DND-41 (cell line): ENCODE measurements at places on chromosomes 5 and 9.

DNA sequence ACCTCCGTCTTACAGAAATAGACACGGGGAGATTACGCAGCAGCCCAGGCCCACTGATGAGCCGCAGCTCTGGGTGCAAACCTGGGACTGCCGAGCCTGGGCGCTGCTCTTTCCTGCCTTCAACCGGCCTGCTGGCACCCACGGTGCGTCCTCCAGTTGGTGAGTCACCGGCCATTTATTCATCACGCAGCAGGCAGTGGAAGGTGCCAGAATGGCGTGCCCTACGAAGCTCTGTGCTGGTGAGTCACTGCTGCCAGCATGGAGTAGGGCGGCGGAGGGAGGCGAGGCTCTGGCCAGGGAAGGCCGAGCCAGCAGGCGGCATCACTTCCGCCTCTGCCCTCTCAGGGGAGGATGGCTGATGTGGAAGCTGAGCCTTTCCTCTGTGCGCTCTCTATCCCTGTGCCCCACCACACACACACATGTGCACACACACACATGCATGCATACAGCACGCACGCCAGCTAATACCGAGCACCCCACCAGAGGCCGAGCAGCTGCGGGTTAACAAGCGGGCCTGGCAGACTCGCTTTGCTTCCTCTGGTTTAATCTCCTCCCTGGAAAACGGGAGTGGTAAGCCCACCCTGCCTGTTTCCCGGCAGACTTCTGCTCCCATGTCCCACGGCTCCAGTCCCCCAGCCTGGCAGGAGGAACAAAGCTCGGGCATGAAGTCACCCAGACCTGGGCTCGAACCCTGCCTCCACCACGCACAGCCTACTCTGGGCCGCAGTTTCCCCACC is 39.2 kb downstream of the OLFM1 start:
- DNase-seq = no peak

GRCh38 chr5:9479361-9479760 is 66.5 kb downstream of the SEMA5A start:
- DNase-seq = no peak

DNA sequence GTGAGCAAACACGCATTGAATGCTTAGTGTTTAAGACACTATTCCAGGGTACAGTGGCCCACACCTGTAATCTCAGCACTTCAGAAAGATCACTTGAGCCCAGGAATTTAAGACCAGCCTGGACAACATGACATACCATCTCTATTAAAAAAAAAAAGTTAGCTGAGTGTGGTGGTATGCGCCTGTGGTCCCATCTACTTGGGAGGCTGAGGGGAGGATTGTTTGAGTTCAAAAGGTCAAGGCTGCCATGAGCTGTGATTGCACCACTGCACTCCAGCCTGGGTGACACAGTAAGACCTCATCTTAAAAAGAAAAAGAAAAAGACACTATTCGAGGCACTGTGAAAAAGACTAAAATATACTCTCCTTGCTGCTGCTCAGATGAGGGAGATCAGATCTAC is 240.7 kb downstream of the NR3C1 start:
- DNase-seq = no peak

DNA sequence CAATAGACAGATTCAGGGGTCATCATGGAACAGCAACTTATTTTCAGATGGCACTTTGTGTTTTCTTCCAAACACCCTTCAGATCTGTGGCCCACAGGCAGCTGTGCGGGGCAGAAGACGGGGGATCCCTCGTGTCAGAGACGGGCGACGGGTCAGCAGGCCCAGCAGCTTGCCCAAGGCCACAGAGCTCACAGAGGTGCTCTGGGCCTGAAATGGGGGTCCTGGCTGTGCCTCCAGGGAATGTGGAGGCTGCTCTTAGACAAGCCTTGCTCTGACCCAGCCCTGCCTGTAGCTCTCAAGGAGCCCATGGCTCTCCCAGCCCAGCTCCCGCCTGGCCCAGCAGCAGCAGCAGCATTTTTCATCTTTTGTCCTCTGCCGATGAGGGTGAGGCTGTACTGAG is 40.9 kb upstream of the SARDH start:
- DNase-seq = no peak

- DNase-seq = no peak
Measured at GRCh38 chr5:173613433-173614159, 2.9 kb downstream of the BOD1 start.

DNA sequence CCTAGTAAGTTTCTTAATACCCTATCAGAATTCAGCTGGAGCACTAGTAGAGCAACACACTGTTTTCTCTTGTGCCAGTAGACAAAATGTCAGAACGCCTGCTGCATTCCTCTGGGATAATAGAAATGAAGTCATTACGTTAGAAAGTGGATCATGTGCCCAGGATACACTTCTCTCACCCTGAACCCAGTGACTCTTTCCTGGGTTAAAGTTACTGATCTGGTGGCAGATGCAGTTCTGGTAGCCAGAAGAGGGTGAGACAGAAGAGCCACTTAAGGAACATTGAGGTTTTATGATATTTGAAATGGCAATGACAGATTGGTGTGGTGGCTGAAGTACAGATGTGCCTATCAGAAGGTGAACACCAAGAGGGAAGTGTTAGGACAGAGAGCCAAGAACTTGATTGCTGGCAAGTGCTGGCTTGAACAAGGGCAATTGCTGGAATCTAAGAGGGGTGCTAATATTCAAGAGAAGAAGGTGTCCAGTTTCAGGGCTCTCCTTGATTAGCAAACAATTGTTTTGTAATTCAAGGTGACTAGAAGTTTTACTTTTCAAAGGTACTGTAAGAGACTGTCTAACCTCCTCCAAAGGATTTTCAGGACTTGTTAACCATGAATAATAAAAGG is 93.7 kb upstream of the ERBIN start:
- DNase-seq = no peak

GRCh38 chr9:134221273-134222017 is 57.1 kb upstream of the RNU6ATAC start:
- no peak for DNase-seq

DNA sequence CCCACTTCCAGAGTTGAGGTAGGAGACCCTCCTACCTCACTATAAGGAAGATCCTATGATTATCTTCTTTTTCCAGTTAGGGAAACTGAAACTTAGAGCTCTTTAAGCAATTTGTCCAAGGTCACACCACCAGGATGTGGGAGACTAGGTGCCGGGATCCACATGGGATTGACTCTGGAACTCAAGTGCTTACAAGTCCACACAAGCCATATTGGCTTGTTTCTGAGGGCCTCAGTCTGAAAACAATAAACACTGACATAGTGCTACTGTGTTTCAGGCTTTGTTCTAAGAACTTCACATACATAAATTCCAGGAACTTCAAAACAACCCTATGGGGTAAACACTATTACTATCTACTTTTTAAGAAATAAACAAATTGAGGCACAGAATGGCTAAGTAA is 481.3 kb downstream of the ZSWIM6 start:
- no peak for DNase-seq
